ENCODE measurements at places on chromosomes 12 and 14.
A peak's percentile ranks its signal among the peaks of the same experiment; 100 is the strongest.

DNA sequence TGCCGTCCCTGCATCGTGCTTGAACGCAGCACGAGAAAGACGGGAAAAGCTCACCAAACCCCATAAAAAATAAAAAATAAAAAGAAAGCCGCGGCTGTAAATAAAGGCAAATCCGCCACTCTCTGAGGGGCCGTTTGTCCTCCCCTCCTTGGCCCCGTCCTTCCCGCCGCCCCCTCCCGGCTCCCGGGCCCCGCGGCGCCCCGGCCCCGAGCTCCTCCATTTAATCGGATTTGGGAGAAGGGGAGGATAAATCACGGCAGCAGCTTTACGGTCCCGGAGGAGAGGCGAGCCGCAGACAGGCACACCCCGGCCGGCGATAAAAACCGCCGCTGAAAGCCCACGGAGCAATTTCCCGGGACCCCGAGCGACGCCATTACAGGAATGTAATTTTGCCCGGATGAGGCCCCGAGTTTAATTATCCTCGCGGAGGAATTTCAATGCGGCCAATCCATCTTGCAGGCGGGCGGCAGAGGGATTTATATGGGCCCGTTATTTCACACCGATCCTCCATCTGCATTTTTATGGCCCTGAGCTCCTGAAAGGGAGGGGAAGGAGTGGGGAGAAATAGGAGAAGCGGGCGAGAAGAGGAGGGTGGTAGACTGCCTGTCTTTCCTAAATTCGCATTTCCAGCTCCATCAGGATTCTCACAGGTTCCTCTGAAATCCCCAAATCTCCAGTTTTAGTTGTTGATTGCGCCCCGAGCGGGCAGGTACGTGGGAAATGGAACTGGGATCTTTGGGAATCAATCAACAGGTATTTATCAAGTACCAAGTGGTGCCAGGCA is 1.3 kb upstream of the ATP5MC2 start:
- no peak for DNase-seq

- DNase-seq = no peak
These were observed 9.3 kb upstream of the ATP2B1 start for GRCh38 chr12:89717759-89718523.

DNA sequence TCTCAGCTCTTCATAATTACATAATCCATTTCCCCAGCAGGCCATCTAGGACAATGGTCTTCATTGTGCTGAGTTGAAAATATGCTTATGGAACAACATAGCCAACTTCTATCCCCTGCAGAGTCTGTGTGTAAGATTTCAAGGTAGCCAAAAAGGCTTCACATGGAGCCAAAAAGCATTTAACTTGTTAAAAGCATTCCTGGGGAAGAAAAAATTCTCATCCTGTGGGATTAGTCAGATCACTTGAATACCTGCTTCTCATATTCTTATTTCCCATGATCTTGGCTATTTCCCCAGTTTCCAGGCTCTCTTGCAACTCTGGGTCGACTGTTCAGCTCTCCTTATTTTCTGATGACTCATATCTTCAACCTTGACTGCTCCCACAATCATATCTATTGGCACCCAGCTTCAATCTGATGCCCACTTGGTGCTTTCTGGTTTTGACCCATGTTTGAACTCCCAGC is 178.9 kb downstream of the KLHL28 start:
- DNase-seq = no peak

DNA sequence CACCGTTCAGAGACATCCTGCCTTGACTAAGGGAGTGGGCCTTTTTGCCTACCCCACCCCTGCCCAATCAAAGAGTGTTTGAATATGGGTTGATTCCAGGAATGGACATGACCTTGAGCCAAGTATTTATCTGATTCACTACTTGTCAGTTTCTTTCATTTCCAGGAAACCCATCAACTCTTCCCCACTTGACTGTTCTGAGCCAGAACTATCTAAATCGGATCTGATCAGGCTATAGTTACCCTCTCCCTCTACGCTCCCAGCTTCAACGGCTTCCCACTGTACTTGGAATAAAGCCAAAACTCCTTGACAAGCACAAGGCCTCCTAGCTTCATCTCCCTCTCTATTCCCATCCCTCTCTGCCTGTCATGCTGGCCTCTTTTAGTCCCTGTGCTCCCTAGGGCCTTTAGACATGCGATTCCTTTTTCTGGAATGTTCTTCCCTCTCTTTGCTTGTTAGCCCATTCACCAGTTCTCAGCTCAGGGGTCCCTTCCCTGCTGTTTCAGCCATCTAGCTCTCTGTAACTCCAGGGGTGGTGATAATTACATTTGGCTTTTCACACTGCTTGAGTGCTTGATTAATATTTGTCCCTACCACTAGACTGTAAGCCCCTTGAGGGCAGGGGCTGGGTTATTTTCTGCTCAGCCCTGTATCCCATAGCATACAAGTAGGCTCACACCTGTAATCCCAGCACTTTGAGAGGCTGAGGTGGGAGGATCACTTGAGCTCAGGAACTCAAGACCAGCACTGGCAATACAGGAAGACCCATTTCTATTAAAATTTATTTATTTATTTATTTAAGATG is 5.5 kb upstream of the ITPK1 start:
- DNase-seq = no peak

GRCh38 chr12:121560392-121561008 is 20.3 kb downstream of the KDM2B start:
- no peak for DNase-seq

GRCh38 chr12:52687497-52688385 is 7.5 kb upstream of the KRT1 start:
- no peak for DNase-seq

- DNase-seq = no peak
These were observed 1126.4 kb upstream of the FLRT2 start for GRCh38 chr14:84403585-84403984.

- peak; percentile 44 for DNase-seq
These were observed 15.0 kb upstream of the MDM2 start for GRCh38 chr12:68792952-68793351.

DNA sequence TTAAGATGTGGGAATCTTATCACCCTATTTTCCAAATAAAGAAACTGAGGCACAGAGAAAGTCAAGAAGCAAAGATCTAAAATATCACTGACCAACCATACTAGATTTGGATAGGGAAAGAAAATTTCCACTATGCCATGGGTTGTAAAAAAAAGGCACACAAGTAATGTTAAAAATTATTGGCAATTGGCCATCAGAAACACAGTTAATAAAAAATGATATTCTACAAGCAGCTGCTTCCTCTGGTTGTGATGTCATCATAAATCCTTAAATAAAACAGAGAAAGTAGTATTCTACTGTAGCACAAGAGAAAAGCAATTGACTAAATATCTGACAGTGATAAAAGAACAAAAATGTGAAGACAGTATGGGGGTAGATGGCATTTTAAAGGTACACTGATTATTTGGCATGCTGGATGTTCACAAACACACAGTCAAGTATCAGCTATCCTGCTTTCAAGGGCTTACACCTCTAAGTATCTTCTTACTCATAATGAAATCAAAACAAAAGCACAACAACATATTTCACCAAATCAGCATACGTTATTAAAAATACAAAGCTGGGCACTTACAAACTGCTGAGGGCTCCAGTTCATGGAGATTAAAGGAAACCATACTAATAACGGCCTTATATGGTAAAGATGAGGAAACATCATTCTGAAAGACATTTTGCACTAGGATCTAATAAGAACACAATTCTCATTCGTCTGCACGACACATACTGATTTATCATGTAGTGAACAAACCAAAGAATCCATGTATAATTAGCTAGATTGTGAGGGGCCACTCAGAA is 45.7 kb downstream of the CORO1C start:
- no peak for DNase-seq

- DNase-seq = no peak
These were observed 105.0 kb downstream of the PLCZ1 start for GRCh38 chr12:18632848-18633247.

DNA sequence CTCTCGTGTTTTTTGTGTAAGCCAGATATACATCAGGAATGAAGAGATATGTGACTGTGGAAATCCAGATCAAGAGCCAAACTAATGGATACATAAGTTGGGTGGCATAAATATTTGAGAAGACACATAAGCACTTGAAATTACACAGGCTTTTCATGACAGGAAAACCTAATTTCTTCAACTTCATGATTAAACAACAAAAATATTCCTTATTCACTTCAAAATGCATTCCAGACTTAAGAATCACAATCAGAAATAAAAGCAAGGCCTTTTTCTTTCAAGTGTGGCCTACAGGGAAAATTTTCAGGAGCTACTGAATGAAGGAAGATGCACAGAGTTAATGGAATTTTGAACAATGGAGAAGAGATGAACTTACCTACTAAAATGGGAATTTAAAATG is 515.6 kb downstream of the FOXG1 start:
- DNase-seq = no peak

GRCh38 chr14:97703006-97703760 is 906.0 kb downstream of the VRK1 start:
- no peak for DNase-seq

DNA sequence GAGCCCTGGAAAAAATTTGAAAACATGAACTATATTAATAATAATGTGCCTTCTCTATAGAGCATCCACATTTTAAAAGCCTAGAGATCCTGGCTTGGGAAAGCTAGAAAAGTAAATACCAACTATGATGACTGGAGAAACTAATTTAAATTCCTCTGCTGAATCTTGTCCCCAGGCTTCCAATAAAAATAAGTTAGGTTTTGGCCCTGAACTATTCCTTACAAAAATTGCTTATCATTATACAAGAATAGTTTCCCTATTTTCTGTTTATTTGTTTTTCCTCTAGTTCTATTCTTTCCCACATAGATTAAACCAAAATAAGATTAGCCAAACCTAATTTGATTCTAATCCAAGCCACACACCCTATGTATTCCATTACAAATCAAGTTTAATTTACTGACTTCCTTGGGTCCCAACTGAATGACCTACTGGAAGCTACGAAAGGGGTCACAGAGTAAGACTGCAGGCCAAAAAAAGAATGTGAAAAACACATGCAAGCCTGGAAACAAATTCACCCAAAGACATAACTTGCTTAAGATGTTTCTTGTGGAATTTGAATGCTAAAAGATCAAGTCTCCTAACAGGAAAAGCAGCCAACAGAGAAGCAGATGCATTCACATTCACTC is 133.0 kb downstream of the PAWR start:
- no peak for DNase-seq

DNA sequence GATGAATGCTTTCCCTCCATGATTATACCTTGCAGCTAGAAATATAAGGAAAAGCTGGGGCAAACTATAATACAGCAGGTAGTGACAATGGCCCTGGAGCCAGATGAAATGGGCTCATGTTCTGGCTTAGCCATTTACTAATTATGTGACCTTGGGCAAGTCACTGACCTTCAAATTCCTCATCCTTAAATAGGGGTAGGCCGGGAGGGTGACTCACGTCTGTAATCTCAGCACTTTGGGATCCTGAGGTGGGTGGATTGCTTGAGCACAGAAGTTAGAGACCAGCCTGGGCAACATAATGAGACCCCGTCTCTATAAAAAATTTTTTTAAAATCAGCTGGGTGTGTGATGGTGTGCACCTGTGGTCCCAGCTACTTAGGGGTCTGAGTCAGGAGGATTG is 155.4 kb downstream of the C12orf75 start:
- DNase-seq = no peak

GRCh38 chr14:35331605-35332516 is 39.7 kb downstream of the PSMA6 start:
- DNase-seq = no peak

DNA sequence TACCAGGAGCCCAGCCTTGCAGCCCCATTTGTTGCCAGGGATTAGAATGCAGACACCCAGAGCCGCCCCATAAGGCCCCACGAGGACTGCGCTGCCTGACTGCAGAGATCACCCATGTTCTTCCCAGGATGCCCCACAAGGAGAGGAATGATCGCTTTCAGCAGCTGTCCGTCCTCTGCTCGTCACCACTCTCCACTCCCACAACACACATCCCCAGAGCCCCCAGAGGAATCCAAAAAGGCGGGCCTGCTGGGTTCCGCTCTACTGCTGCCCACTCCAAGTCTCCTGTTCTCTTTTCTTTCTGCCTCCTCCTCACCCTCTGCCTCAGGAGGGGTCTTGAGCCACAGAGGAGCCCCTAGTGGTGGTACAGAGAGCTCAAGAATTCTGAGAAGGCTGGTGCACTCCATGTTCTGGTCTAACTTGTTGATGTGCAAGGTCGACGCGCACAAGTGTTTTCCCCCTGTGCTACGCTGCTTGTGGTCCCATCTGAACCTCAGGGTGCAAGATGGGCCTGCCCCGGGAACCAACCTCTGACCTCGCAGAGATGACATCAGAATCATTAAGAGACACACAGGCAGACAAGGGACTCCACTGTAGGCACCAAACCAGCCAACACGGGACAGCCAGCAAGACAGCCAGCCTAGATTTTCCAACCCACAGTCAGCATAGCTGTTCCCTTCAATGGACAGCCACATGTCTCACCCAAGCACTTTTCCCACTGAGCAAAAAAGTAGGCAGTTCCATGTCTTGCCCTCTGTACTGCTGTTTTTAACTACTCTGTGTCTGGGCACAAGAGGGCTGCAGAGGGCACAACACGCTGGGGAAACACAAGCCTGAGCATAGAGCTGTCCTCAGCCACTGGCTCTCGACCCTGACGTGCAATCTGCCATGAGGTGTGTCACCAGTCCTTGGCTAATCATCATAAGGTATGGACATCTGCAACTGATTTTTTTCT is 29.9 kb downstream of the PXN start:
- DNase-seq = no peak

DNA sequence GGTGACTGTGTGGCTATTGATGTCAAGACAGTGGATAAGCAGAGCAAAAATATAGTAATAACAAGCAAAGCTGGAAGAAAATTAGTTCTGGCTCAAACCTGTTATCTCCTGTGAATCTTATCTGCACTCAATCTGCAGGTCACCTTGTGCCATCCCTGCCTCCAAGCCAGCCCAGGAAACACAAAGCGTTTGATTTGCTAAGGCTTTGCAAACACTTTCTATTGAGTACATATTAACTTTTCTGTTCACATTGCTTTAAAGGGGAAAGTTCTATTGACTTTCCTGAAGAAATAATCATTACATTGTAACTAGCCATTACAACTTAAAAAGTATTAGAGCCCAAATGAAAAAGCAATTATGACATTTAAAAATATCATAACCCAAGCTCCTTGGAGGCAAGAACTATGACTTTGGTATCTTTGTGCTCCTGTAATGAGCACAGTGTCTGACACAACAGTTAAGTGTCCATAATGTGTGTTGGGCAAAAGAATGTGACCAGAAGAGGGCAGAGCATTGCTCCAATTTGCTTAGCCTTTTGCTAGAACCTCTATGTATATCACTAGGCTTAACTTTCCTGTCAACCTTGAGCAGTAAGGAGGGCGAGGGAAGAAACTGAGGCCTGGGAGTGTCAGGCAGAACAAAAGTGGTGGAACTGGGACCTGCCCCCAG is 24.7 kb downstream of the SERPINA3 start:
- no peak for DNase-seq
